Testis (tissue), 5 donors: ENCODE measurements at places on chromosomes 7 and 10. TPM values are rescaled to one million over a fixed set of nuclear protein-coding genes. Genes with fewer than 3 reads are reported as not detected.

Gene LRRC27
- 49.4 TPM for total RNA-seq

Gene GPR85
- 5.4 TPM for total RNA-seq

Gene GIMAP1
- 1.7 TPM for total RNA-seq

Gene CCDC7
- total RNA-seq: 74.5 TPM

Gene MRC1
- 17.3 TPM for total RNA-seq

GRCh38 chr10:98272245-98272644 lies 4.3 kb upstream of the LOXL4 start:
- no peak for DNase-seq
- peaks cover 14% of the 10 kb centered on the region for H3K4me1 ChIP-seq
- no peak overlapping the region for H3K4me3 ChIP-seq
- no peaks in the 10 kb centered on the region for H3K36me3 ChIP-seq

DNA sequence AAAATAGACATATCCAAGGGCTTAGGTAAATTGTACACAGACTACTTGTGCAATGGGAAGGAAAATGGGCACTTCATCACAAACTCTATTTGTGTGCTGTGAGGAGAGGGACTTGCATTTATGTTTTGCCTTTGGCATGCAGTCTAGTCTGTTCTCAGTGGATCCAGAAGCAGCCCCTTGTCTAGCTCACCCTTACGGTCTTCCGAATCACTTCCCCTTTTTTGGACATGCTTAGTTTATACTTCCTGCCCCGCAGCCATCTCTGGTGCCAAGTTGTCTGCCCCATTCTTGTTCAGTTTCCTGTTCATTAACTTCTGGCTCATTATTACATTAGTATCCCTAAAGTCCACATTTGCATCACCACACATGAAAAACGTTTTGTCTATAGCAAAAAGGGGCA lies 161.6 kb downstream of the NRCAM start:
- DNase-seq: no peak
- no peaks in the 10 kb centered on the region for H3K27me3 ChIP-seq
- no peak overlapping the region for H3K4me3 ChIP-seq

- H3K27ac ChIP-seq: no peak overlapping the region
- H3K4me1 ChIP-seq: no peaks in the 10 kb centered on the region
- H3K36me3 ChIP-seq: no peaks in the 10 kb centered on the region
- DNase-seq: no peak
These were observed 784.7 kb upstream of the AUTS2 start for GRCh38 chr7:68813551-68814080.

DNA sequence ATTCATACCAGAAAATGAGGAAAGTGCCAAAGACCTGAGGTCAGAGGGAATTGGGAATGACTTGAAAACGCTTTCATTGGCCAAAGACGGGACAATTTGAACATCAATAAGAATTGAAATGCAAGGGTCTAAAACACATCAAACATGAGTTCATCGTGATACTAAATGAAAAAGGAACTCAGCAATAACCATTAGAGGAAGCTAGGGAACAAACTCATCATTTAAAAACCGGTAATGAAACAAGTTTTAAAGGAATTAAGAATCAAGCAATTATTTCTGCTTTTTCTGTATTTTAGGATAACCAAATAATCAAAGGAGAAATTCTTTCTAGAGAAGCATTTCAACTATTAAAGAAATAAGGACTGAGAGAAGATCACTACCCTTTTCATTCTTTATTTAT lies 303.1 kb downstream of the ARHGAP12 start:
- no peak overlapping the region for H3K27ac ChIP-seq
- no peak overlapping the region for H3K4me3 ChIP-seq
- H3K4me1 ChIP-seq: peaks cover 2% of the 10 kb centered on the region
- H3K27me3 ChIP-seq: no peaks in the 10 kb centered on the region
- no peaks in the 10 kb centered on the region for H3K36me3 ChIP-seq
- no peak for DNase-seq

DNA sequence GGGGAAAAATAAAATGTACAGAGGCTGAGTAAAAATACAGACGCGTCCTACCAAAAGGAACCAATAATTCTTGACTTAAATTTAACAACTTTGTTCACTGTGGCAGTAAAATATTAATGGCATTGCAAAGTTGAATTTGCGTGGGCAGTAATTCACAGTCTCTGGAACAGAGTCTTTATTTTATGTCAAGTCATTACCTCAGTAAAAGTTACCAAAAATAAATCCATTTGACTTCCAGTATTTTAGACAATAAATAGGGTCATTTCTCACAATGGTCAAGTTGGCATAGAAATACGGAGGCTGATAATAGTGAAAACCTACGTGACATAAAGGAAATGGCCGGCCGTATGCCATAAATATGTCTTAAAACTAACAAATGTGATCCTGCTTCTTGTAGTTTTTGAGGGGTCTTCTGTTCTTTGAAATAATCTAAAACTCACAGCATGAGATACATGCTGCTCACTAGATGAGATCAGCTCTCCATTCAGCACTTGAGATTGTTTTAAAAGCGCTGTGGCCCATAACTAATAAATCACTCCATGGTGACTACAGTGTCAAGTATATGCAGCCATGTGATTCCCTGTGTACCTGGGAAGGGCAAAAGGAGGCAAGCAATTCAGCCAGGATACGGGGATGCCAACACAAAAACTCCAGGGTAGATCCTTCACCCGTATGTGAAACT lies 75.3 kb downstream of the DOCK4 start:
- H3K27ac ChIP-seq: no peak overlapping the region
- DNase-seq: no peak
- no peak overlapping the region for H3K4me3 ChIP-seq
- H3K4me1 ChIP-seq: peaks cover 4% of the 10 kb centered on the region

DNA sequence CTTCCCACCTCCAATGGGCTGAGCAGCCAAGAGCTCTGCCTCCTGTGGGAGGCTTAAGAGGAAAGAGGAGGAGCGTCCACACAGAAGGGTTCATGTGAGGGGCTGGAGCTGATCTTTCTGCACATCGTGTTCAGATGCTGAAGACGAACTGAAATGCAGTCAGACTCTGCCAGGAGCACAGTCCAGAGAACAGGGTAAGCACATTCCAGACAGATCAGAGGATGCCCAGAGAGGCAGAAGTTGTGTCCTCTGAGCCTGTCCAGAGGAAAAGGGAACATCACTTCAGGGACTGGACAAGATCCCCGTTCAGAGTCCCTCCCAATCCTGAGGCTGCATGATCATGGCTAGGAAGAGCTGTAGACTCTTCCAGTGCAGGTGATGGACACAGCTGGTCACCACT lies 72.9 kb downstream of the ITIH5 start:
- peaks cover 15% of the 10 kb centered on the region for H3K4me1 ChIP-seq
- no peak overlapping the region for H3K27ac ChIP-seq
- H3K27me3 ChIP-seq: no peaks in the 10 kb centered on the region
- H3K36me3 ChIP-seq: no peaks in the 10 kb centered on the region
- DNase-seq: no peak

- no peaks in the 10 kb centered on the region for H3K36me3 ChIP-seq
- no peak overlapping the region for H3K4me3 ChIP-seq
- DNase-seq: no peak
- H3K27ac ChIP-seq: no peak overlapping the region
- H3K4me1 ChIP-seq: no peaks in the 10 kb centered on the region
These were observed 14.2 kb downstream of the MTURN start for GRCh38 chr7:30148951-30149459.

DNA sequence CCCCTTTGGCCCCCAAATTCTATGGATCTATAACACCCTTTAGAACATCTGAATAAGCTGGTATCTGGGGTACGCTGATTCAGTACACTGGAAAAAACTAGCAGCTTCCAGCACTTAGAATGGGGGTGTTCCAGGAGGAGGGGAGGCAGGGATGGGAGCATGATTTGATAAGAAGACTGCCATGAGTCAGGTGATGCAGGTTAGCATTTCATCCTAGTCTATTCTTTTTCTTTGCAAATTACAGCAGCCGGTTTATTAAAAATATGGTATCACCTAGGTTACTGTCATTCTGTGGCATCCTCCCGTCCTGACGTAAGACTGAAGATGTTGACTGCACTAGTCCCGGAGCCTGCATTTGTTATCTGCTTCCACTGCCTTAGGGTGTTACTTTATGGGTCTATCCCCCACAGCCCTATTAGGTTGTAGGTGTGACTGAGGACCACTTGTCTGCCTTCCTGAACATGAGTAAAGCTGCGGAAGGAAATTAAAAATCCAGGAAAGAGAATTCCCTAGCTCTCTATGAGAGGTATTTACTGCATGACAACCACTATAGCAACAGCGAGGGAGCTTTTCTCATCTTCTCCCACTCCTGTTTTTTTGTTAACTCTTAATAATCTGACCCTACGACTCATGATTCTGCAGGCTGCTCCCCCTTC lies 1.9 kb downstream of the HTR5A start:
- no peaks in the 10 kb centered on the region for H3K27me3 ChIP-seq
- H3K4me1 ChIP-seq: no peaks in the 10 kb centered on the region
- H3K4me3 ChIP-seq: no peak overlapping the region
- DNase-seq: no peak

DNA sequence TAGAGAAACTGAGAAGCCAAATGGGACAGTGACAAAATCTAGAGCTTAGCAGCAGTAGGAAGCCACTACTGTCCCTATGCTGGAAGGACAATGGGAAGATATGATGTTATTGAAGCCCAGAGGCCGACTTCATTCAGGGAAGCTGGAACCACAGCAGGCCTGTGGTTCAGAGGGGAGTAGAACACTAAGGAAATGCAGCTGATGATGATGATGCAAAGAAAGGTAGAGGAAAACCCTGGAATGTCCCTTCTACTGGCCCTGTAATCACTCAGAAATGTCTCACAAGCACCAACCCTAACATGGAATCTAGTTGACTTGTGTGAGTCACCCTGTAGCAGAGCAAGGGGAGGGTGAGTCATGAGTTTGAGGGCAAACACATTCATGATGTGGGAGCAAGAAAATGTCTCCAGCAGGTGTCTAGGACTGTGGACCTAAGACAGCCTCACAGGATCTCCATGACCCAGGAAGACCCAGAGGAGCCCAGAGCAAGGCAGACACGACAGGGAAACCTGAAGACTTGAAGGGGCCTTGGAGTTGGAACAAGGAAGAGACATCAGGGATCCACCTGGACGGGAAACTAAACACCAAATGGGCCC lies 37.0 kb upstream of the LRRC17 start:
- no peak for DNase-seq
- H3K4me3 ChIP-seq: no peak overlapping the region
- H3K27me3 ChIP-seq: no peaks in the 10 kb centered on the region
- no peak overlapping the region for H3K27ac ChIP-seq

GRCh38 chr7:24323961-24324480 lies 40.0 kb downstream of the NPY start:
- H3K4me1 ChIP-seq: no peaks in the 10 kb centered on the region
- no peaks in the 10 kb centered on the region for H3K27me3 ChIP-seq
- H3K27ac ChIP-seq: no peak overlapping the region
- H3K36me3 ChIP-seq: no peaks in the 10 kb centered on the region
- DNase-seq: no peak

DNA sequence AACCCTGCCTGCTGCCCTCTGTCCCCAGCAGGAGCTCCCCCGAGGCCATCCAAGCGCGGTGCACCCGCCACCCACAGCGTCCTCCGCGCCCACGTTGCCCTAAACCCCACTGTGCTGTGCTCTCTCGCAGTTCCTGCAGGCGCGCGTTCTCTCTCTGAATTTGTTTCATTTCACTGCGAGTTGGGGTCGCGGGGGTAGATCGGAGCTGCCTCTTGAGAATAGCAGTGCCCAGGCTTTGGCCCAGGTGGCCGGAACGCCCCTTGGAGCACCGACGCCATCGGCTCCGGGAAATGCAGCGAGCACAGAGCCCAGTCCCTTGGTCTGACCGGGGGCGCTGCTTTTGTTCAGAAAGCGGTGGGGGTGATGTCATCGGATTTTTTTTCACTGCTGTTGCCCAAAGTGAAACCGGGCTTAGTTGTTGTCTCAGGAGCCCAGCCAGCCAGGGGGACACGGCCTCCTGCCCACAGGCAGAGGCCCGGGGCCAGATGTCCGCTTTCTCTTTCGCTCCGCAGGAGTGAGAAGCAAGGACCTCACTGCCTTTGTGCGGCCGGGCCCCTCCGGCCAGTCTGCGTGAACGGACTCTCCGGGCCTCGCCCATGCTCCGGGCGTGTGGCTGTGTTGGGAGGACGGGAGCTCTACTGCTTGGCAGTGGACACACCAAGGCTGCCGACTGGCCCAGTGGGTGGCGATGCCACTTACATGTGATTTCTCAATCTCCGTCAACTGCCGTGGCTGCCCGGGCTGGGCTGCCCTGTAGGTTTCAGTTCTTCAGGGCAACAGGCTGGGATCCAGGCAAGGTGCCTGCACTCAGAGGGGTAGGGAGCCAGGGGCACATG lies 43.1 kb downstream of the FOXK1 start:
- no peaks in the 10 kb centered on the region for H3K36me3 ChIP-seq
- H3K27me3 ChIP-seq: no peaks in the 10 kb centered on the region
- H3K27ac ChIP-seq: peak overlapping the region; percentile 93
- H3K4me1 ChIP-seq: peaks cover 37% of the 10 kb centered on the region

DNA sequence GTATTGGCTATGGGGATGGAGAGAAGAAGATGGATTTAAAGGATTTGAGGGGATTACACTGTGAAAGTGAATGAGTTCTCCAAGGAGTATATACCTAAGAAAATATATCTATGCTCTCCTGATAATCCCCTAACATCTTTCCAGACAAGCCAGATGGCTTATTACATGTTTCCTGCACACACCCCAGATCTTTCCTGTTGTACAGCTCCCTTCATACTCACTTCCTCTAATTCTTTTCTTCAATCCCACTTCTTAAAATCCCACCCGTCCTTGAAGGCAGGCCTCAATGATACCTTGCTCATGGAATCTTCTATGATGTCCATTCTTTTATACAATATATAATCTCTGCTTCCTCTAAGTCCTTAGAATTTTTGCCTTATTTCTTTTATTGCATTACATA lies 317.2 kb upstream of the DGKB start:
- no peaks in the 10 kb centered on the region for H3K4me1 ChIP-seq
- H3K36me3 ChIP-seq: no peaks in the 10 kb centered on the region
- no peaks in the 10 kb centered on the region for H3K27me3 ChIP-seq
- H3K27ac ChIP-seq: no peak overlapping the region

DNA sequence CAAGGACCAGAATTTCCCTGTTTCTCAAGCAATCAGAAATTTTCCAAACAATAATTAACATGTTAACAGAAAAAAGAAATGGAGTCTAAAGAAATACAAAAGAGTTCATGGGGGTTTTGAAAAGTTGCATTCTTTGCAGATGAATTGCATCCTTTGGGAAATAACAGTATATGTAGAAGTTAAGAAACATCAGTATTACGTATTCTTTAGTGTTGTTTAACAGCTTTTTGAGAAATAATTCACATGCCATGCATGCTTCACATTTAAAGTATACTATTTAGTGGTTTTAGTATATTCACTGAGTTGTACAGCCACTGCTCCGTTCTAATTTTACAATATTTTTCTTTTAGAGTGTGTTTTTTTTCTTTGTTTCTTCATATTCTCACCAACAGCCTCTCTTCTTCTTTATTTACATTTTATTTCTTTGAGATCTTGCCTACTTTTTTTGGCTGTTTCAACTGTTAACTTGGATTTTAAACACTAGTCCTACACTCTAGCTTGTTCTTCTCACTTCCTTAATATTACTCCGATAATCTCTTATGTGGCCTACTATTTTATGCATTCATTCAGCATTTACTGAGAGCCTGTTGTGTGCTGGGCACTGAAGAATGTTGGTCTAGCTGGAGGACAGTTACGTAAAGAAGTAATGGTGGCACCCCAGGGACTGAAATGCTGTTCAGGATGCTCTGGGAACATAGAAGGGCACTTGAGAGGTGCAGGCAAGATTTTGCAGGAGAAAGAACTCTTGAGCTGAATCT lies 330.1 kb downstream of the EXOC4 start:
- DNase-seq: no peak
- no peak overlapping the region for H3K4me3 ChIP-seq
- H3K27me3 ChIP-seq: no peaks in the 10 kb centered on the region
- H3K27ac ChIP-seq: no peak overlapping the region
- H3K4me1 ChIP-seq: no peaks in the 10 kb centered on the region

- H3K27ac ChIP-seq: no peak overlapping the region
- H3K27me3 ChIP-seq: no peaks in the 10 kb centered on the region
- DNase-seq: no peak
- no peak overlapping the region for H3K4me3 ChIP-seq
- no peaks in the 10 kb centered on the region for H3K4me1 ChIP-seq
These were observed 434.3 kb upstream of the SEMA3D start for GRCh38 chr7:85620936-85621685.
